ENCODE measurements at places on chromosomes 1 and 21.

- no peak for DNase-seq
Observed at GRCh38 chr1:11352816-11353799, 80.1 kb downstream of the UBIAD1 start.

- DNase-seq, result no peak
Observed at GRCh38 chr21:46604975-46605766, at the start of gene S100B. Gene S100B, minus strand, starts transcription at chr21:46605082. Its CDS starts 2,667 bp downstream, at chr21:46602415.

DNA sequence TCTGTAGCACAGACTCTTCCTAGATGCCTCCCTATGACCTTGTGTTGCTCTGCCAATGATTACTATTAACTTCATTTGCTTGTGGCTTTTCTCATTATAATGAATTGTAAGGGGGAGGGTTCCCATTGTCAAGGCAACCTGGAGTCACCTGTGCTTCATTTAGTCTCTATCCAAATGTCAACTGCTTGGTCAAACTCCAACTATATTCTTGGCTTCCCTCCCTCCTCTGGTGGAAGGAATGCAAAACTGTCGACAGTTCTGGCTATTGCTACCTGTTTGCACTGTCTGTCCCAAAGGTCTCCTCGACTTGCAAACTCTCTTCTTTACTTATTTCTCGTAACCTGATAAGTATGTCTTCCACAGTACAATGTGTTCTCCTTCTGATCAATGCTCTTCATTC is 100.3 kb downstream of the CACNA1E start:
- no peak for DNase-seq

DNA sequence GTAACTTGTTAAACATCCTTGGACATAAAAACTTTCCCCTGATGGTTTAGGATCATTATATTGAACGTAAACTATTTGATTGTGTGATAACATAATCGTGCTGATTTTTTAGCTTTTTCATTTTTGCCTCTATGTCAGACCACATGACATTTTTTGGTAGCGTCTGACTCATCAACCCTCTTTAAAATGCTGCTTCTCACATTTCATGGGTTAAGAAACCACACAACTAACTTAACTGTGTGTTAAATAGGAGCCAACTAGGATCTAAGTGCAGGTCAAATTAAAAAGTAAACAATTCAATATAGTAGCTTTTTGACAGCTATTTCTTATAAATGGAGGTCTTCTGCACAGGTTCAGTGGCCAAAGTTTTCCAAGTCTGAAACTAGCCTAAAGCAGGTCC is 9.8 kb downstream of the BTG3 start:
- DNase-seq, result no peak
